Stimulated activated CD4-positive, alpha-beta T cell treated with anti-CD3 and anti-CD28 coated beads, Interleukin-12 subunit alpha, Interleukin-12 subunit beta, amount 100 ng/mL, for 4 hours (primary cell): ENCODE measurements at places on chromosomes 5 and 9.

- DNase-seq, result no peak
Observed at GRCh38 chr5:31362931-31363568, 168.8 kb downstream of the DROSHA start.

GRCh38 chr5:139676406-139676805, 28.3 kb downstream of the CXXC5 start:
- no peak for DNase-seq

- peak; percentile 46 for DNase-seq
Observed at GRCh38 chr9:130172858-130173665, 858 bp downstream of the NCS1 start.

DNA sequence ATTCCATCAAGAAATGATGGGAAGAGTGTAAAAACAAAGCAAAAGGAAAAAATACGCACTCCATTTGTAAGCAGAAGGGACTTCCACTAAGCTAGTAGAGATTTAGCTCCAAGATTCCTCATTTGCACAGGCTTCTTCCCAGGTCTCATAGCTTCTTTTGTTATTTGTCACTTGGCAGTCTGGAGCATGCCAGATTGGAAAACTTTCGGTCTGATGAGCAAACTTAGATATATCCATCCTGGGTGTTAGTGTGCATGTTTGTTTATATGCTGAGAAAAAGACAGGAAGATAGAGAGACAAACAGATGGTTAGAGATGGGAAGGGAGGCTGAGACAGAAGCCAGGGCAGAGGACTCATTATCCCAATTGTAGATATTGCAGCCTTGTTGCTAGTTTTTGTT, 1644.5 kb upstream of the NUDT12 start:
- DNase-seq, result no peak

DNA sequence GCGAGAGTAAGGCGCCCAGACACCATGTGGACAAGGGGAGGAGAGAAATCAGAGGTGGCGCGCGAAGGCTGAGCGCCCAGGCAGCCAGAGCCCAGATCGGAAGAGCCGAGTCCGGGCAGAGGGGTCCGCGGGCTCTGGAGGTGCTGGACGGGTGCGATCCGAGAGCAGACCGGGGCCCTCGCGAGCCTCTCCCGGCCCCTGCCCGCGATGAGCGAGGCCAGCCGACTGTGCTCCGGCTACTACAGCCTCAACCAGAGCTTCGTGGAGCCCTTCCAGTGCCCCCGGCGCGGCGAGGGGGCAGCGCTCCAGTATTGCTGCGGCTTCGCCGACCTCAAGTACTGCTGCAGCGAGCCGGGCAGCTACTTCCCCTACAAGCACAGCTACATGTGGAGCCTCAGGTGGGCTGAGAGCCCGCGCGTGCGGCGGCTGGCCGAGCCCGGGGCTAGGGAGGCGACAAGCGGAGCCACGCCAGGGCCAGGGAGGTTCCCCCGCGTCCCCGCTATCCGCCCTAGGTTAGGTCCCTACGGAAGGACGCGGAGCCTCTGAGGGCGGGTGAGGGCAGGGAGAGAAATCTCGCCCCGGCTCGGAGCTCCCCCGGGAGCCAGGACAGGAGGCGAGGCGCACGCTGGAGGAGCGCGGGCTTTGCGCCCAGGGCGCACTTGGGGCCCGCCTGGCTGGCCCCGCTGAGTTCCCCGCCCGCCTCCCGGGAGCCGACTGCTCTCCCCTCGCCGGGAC, at the start of gene SHISAL2B:
Gene SHISAL2B (plus strand): TSS at position 87 of the 735 bp plus-strand sequence. CDS start 121 bp downstream, at position 208.
- DNase-seq, result no peak

GRCh38 chr9:78539904-78540303, 243.0 kb downstream of the PSAT1 start:
- DNase-seq, result no peak

DNA sequence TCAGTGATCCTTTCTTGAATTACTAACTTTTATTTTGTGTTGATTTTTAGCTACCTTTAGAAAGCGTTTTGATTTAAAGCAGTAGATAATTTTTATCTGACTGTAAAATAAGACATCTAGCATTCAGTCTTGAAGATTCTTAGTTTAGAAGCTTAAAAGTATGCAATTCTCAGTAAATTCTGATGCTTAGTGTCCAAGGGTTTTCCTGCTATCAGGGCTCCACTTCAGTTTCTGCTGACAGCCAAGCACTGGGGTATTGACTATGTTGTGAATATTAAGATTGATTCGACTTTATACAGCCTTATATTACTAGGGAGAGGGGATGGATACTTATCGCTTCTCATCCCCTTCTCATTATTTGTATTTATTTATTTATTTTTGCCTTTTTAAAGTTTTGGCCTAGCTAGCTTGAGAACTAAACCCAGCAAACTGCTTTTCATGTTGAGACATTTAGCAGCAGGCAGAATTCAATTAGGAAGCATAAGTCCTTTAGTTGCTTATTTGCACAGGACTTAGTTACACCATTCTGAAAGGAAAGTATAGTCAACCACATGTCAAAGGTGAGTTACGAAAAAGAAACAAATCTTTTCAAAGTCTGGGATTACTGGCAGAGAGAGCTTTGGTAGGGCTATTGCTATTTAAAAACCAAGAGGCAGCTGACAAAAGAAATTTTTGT, 2.9 kb downstream of the PBX3 start:
- DNase-seq, result no peak

DNA sequence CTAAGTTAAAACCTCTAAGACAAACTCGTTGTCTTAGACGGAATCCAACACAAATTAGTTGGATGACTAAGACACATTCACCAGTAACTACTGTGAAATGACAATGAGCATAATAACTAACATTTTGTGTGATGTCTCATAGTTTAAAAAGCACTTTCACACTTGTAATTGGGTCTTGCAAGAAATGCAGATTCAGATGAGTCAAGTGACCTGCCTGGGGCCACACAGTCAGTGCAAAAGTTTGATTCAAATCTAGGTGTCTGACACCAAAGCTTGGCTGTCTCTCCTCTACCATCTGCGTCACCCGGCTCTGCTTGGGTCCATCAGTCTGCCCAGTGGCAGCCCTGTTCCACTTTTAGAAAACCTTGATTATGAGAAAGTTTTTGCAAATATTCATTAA, 143.7 kb downstream of the TTLL11 start:
- no peak for DNase-seq

GRCh38 chr5:82211855-82212572, 66.1 kb downstream of the RPS23 start:
- DNase-seq, result no peak

DNA sequence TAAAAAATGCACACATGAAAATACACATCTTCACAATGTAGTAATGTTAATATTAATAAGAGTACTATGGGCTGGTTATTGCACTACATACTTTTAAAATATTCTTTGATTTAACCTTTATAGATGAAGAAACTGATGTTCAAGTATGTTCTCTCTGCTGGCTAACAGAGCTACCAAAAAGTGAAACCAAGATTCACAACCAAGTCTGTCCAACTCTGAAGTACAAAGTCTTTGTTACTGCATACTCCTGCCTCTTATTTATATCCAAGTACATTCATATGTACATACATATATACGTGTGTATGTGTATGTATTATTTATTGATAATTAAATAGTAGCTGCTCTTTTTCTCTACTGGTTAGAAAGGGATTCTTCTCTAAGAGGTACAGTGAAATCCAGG, 325.6 kb downstream of the BNC2 start:
- DNase-seq, result no peak

DNA sequence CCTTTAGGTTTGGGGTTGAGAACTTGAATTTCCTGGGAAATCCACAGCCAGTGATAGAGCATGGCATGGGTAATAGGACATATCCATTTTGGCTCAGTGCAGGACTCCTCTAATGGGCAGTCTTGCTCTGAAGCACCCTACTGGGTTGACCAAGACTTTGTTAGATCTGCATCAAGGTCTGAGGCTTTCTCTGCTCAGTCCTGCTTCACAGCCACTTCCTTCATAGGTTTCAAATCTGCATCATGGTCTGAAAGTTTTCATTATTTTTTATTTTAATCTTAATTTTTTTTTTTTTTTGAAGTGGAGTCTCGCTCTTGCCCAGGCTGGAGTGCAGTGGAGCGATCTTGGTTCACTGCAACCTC, 36.5 kb downstream of the KIF2A start:
- DNase-seq, result no peak

- DNase-seq, result no peak
Observed at GRCh38 chr9:128065907-128066712, 1.0 kb downstream of the NAIF1 start.

DNA sequence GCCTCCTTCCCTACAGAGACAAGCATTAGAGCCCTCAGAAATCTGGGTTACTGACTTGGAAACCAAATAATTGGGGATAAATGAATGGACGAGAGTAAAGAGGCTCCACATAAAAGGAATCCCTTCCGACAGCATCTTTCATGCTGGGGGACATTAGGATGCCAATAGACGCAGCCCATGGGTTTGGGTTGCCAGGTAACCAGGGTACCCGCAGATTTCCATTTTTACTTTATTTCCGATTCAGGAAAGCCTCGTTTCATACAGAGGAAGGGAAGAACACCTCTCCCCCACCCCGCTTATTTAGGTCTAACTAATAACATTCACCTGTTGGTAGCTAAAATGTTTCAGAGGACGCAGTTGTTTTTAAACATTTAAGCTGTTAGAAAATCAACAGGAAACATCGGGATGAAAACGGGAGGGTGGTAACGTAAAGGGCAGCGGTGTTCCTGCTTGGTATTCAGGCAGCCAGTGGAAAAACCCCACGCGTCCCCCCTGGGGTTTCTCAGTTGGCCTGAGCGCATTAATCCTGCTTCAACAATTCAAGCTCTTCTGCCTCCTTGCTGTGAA, 179.5 kb downstream of the YTHDC2 start:
- no peak for DNase-seq
